ENCODE measurements at places on chromosomes 7 and 10. TPM values are rescaled to one million over a fixed set of nuclear protein-coding genes. Genes with fewer than 3 reads are reported as not detected.

The POLR2J gene
- 44.5 TPM for total RNA-seq

The GBX1 gene
- not detected for total RNA-seq

The ACSM6 gene
- total RNA-seq: not detected

The VPS26A gene
- total RNA-seq: 62.6 TPM

The TCAF2 gene
- total RNA-seq: 10.4 TPM

The CACNA2D1 gene
- not detected for total RNA-seq

The CCL24 gene
- not detected for total RNA-seq

Data from natural killer cell (primary cell).